Spinal cord (tissue), 10 donors: ENCODE measurements at places on chromosomes 1 and 21. TPM values are rescaled to one million over a fixed set of nuclear protein-coding genes. Genes with fewer than 3 reads are reported as not detected.

DNA sequence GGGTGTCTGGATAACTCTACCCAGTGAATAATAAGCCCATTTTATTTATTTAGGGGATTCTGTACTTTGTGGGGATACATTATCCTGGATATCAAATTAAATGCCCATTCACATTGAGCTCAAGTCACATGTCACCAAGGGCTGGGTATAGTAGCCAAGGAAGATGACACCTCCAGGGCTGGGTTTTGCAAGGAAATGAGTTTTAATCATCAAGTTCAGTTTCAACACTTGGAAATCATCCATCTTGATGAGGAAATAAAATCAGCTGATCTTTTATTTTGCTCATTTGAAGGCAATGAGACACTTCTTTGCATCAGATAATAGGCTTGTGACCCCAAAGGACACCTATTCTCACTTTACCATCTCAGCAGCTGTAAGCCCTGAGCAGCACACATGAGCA, 80.0 kb upstream of the TNR start:
- no peak for DNase-seq

- no peak for DNase-seq
Measured at GRCh38 chr1:70843452-70843851, 204.2 kb downstream of the PTGER3 start.

- DNase-seq = peak; percentile 47
Measured at GRCh38 chr1:30705698-30706097, 17.7 kb downstream of the MATN1 start.

- no peak for DNase-seq
Measured at GRCh38 chr1:88985692-88986091, 6.7 kb downstream of the KYAT3 start.

GRCh38 chr1:234143681-234144080, 229.6 kb upstream of the COA6 start:
- no peak for DNase-seq

- DNase-seq = peak; percentile 88
Measured at GRCh38 chr1:36988741-36989193, 45.5 kb downstream of the GRIK3 start.

DNA sequence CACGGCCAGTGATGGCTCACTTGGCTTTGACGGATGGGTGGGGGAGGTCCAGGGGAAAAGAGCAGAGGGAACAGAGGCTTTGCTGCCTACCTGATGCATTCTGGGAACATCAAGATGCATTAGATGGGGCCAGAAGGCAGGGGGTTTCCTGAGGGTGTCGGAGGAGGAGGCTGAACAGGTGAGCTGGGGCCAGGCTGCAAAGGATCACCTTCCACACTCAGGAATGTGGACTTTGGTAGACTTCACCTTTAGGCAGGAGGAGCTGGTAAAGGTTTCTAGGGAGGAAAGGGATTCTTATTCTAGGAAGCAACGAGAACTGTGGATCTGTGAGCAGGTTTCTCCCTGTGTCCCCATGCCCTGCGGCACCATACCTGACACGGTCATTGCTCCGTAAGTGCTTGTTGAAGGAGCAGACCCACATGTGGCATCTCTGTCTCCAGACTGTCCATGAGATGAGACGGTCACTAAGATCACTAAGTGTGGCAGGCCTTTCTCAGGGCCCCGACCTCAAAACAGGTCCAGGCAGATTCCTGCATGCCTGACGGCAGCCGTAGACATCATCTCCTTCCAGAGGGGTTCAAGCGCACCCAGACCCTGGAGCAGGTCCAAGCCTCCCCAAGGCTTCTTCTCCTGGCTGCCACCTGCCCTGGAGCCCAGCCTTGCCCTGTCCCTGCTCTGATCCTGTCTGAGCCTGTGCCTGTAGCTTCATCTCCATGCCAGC, 89.1 kb upstream of the SLC25A33 start:
- DNase-seq = no peak

GRCh38 chr21:38839328-38840286, 33.9 kb downstream of the ETS2 start:
- DNase-seq = no peak

Gene NES
- total RNA-seq = 61.8 TPM
